Stimulated activated CD4-positive, alpha-beta T cell treated with anti-CD3 and anti-CD28 coated beads, TNF-alpha, amount 100 ng/mL, for 24 hours (primary cell): ENCODE measurements at places on chromosomes 7 and 10.

- DNase-seq: no peak
Observed at GRCh38 chr10:74307061-74307651, 156.1 kb downstream of the ADK start.

GRCh38 chr7:107122486-107122911 lies 46.3 kb upstream of the HBP1 start:
- DNase-seq: no peak

DNA sequence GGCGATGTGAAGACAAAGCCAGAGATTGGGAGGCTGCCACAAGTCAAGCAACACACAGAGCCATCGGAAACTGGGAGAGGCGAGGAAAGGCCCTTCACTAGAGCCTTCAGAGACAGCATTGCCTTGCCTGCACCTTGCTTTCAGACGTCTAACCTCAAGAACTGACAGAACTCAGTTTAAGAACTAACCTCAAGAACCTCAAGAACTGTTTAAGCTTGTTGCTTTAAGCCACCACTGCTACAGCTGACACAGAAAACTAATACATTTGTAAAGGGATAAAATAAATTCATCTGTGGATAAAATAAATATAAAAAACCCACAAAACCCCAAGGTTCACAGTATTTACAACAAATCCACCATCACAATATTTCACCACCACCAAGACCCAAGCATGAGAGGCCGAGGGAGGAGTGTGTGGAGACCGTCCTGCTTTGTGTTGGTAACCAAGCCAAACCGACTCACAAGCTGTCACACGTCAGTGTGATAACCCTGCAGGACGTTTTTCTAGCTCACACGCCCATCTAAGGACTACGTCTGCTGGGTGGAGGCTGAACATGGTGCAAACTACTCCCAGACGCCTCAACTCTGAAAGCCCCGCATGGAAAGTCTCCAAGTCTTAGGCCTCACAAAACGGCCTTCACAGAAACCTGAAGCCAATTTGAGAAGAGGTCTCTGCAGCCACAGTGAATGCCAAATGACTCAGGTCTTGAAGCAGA lies 116.8 kb downstream of the ABLIM1 start:
- DNase-seq: peak; percentile 55

- no peak for DNase-seq
Observed at GRCh38 chr10:122461367-122461728, at the start of gene HTRA1. TSS of gene HTRA1 (plus strand) at chr10:122461553. CDS start at chr10:122461653, 100 bp downstream.

GRCh38 chr7:85153715-85154114 lies 33.1 kb downstream of the SEMA3D start:
- no peak for DNase-seq

GRCh38 chr7:50273870-50274269 lies 30.6 kb upstream of the IKZF1 start:
- no peak for DNase-seq

GRCh38 chr7:43639858-43640491 lies 57.1 kb downstream of the STK17A start:
- no peak for DNase-seq

DNA sequence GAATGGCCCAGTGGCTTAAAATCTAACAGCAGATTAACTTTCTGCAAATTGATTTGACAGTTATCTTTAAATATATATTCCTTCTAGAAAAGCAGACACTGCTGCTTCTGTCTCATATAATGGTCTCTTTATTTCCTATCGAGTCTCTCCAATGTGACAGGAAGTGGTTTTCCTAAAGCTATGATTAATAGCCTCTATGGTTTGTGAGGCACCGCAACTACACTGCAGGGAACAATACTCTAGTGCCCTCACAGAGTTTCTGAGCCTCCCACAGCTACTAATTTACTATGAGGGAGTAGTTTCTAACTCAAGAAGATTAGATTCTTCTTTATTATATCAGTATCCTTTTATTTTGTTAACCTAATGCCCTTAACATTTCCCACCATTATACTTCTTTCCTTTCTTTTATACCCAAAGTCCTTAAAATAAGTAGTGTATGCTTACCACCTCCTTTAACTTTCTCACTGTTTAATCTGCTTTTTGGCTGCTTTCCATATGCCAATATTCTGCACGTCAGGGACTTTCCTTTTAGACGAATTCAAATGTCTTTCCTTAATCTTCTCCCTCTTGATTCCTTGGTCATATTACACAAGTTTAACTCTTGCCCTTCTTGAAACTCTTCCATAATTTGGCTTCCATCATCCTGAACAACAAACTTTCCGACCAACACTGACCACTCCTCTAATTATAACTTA lies 23.8 kb upstream of the AHR start:
- DNase-seq: no peak

DNA sequence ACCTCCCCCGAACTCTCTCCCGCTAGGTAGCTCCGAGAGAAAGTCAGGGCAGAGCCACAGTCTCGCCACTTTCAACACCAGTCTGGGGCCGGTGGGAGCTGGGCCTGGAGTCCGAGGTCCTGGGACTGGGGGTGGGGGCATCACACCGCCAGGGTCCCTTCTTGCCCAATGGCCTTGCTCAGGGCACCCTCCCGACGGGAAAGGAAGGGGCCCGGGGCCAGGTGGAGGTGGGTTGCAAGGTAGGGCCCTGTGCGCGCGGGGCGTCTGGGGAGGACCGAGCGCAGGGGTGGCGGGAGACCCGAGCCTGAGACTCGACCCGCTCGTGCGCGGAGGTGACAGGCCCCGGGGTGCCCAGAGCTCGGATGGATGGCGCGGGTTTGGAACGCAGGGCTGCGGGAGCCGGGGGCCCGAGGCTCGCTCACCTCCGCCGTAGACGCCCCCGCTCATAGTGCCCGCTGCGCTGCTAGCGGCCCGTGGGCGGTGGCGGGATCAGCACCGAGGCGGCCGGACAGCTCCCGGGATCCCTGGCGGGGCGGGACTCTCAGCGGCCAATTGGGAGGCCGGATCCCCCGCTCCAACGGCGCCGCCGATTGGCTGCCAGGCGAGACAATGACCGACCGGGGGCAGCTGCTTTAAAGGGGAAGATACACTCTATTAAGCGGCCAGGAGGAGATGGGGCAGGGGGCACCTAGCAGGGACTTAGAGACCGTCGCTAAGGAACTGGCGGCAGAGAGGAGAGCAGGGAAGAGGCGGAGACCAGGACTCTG lies at the start of gene ACTL6B:
Gene ACTL6B, minus strand, starts transcription at position 541 of the 767 bp plus-strand sequence. Its CDS starts 94 bp downstream, at position 447.
- peak; percentile 69 for DNase-seq

DNA sequence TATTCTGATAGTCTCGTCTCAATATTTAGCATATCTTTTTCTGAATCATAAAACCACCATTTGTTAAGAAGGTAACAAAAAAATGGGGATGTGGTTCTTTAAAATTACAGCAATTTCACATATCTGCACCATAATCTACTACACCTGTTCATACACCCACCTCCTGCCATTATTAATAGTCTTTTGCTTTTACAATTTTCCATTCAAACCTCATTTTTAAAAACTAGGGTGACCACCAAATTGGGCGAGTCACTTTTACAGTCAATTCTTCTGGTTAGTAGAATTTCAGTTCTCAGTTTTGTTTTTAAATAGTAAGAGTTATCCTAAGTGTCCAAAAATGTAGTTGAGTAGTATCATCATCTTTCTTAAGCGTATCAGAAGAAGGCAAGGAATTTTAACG lies 48.4 kb upstream of the GSAP start:
- no peak for DNase-seq

DNA sequence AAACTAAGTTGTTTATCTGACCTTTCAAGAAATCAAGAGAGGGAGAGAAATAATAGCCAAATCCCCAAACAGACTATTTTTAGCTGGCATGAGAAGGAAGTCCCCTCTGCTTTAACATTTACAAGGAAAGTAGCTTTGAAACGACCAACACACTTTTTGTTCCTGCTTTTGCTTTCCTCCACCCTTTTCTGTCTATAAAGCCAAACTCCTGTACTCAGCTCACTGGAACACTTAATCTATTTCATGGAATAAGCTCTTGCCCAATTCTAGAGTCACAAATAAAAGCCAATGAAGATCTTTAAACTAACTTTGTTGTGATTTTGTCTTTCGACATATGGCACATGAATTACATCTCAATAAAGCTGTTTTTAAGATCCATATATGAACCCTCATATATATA lies 86.8 kb upstream of the CCDC71L start:
- DNase-seq: no peak

- no peak for DNase-seq
Observed at GRCh38 chr7:94395141-94396036, 694 bp downstream of the COL1A2 start.

DNA sequence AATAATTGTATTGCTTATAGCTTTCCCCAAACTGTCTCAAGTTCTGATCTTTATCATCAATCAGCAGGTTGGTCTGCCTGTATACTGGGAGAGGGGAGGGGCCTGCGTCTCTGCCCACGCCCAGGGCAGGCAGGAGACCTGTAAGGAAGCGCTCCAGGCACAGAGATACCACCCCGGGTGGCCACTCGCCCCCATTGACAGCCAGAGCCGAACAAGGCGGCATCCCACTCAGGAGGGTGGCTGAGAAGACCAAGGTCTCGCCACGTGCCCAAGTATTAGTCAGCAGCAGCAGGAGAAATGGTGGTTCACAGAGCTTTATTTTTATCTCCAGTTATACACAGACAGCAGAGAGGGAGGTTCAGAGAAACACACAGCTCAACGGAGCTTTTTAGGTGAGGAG lies 7.2 kb downstream of the STK32C start:
- no peak for DNase-seq

GRCh38 chr7:98686466-98687080 lies 69.5 kb downstream of the NPTX2 start:
- DNase-seq: no peak

- no peak for DNase-seq
Observed at GRCh38 chr10:107847620-107848019, 683.1 kb upstream of the SORCS1 start.

GRCh38 chr7:43148161-43148731 lies 35.8 kb downstream of the HECW1 start:
- DNase-seq: no peak

DNA sequence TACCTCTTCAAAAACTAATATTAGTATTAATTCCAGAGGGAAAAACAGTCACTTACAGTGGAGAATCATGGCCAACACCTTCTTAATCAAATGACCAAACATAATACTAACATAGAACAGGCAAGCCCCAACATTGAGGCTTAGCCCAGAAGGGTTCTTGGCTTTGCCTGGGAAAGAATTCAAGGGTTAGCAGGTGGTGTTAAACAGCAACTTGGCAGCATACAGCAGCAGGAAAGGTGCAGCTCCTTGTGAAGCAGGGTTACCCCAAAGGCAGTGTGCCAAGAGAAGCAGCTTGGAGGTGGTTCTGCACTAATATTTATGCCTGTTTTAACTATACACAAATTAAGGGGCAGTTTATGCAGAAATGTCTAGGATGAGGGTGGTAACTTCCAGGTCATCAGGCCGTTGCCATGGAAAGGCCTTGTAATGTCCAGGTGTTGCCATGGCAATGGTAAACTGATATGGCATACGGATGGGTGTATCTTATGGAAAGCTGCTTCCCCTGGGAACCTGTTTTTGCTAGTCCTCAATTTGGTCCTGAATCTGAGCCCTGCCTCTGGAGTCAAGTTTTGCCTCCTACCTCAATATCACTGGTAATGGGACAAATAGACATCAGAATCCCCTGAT lies 27.2 kb upstream of the BEND7 start:
- DNase-seq: no peak

DNA sequence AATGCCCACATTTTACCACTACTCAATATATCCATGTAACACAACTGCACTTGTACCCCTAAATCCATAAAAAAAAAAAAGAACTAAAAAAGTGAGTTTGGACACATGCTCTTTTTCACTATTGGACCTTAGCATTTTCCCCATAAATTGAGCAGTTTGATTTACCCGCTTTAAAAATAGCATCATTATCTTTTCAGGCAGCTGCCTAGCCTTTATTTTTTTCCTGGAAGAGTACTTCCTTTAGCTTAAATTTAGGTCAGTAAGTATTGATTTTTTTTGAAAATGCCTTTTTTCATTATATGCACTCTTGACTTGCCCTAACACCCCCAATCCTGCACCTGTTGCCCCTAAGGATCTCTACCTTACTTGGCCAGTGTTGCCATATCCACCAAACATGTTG lies 5.3 kb upstream of the NT5C3A start:
- DNase-seq: no peak

- no peak for DNase-seq
Observed at GRCh38 chr7:112071856-112072255, 134.3 kb downstream of the DOCK4 start.

DNA sequence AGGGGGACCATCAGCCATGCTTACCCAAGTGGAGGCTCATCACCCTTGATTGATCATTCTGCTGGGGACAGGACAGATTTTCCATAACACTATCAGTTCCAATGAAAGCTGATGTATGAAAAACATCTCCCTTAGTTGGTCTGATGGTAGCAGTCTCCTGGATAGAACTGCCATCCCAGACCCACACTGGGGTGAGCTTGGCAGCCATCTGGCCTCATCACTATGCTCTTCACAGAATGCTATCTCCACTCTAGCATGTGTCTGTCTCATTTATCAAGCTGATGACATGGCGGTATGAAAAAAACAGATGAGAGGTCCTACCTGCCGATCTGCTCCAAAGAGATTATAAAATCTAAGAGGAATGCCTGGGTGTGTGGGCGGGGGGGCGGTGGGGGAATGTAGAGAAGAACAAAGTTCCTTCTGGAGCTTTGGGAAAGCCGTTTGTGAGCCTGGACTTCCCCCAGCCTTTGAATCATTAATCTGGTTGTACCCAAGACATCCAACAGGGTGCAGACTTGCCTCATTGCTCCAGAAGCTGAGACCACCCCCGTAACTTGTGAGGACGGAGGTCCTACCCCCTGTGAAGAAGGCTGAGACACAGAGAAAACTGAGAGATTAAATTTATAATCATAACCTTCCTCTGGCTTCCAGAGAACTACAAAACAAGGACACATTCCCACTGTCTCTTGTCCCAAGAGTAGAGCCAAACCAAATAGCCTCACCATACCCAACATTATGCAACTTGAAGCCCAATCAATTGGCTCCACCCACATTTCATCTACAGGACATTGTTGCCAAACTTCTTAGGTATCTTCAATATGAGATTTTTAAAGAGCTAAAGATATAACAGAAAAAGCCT lies 340.8 kb downstream of the KCNMA1 start:
- no peak for DNase-seq

GRCh38 chr10:44060221-44060620 lies 324.7 kb downstream of the CXCL12 start:
- no peak for DNase-seq
